ENCODE measurements at places on chromosomes 6 and 20.

DNA sequence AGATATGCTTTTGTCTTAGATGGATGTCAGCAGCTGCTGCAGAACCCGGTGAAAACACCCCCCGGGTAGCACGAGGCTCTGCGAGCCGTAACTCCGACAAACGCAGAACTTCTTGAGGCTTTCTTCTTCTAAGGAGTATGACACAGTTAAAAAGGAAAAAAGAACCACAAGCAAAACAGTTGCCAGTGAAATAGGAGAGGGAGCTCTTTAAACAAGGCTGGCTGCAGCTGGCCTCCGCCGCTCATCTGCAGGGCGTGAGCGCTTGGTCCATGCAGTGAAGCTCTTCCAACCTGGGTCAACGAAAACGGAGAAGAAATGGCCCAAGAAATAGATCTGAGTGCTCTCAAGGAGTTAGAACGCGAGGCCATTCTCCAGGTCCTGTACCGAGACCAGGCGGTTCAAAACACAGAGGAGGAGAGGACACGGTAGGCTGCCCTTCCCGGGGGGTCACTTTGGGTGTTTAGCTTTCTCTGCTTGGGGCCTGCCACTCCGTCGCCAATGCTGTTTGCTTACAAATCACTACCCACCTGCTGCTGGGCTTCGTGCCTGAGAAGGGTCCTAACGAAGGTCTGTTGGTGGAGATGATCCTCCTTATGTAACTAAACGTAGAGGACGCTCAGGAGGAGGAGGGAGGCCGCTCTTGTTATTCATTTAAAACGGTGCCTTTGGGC lies 13.2 kb downstream of the SYTL3 start:
- DNase-seq = no peak

- DNase-seq = no peak
Observed at GRCh38 chr20:49273696-49274277, 4.1 kb downstream of the ZNFX1 start.

- no peak for DNase-seq
Observed at GRCh38 chr20:1674990-1675780, 17.6 kb upstream of the SIRPG start.

DNA sequence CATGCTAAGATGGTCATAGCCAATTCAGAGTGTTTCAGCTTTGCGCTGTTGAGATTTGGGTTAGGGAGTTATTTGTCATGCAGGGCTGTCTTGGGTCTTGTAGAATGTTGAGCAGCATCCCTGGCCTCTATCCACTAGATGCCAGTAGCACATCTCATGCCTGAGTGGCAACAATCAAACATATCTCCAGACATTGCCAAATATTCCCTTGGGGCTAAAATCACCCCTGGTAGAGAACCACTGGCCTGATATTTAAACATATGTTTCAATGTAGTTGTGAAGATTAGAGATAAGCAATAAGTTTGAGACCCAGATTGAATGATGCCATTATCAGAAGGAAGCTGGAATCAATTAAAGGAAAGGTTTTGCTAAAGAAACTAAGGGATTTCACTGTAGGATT lies 463.3 kb downstream of the DOK5 start:
- DNase-seq = no peak

- no peak for DNase-seq
Observed at GRCh38 chr6:15364401-15365037, 118.7 kb downstream of the JARID2 start.

GRCh38 chr6:65468307-65468706 lies 238.7 kb downstream of the EYS start:
- DNase-seq = no peak

DNA sequence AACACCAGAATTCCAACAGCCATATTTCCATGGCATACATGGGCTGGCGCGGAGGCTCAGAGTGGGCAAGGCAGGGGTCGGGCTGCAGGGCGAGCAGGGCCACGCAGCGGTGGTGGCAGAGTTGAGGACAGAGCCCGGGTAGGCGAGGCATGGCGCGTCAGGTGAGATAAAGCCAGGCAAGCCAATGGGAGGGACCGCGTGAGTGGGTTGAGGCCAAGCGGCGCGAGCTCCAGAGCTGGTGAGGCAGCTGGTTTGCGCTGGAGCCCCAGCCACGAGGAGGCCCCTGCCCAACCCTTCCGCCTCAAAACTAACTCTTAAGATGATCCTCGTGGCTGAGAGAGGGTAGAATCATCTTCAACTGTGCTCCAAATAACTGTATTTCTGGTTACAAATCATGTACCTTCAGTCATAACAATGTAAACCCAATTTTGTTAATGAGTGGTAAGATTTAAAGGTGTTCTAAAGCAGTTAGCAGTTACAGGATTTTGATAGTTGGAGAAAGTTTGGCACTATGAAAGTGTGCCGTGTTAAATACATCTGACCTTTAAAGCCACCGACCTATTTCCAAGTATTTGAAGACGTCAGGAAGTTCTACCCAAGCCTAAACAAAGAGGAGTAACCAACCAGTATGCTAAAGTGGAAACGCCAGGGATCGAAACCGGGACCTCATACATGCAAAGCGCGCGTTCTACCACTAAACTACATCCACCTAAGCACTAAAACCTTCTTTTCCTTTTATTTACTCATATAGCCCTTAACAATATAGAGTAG lies 107.9 kb downstream of the GPX5 start:
- no peak for DNase-seq

DNA sequence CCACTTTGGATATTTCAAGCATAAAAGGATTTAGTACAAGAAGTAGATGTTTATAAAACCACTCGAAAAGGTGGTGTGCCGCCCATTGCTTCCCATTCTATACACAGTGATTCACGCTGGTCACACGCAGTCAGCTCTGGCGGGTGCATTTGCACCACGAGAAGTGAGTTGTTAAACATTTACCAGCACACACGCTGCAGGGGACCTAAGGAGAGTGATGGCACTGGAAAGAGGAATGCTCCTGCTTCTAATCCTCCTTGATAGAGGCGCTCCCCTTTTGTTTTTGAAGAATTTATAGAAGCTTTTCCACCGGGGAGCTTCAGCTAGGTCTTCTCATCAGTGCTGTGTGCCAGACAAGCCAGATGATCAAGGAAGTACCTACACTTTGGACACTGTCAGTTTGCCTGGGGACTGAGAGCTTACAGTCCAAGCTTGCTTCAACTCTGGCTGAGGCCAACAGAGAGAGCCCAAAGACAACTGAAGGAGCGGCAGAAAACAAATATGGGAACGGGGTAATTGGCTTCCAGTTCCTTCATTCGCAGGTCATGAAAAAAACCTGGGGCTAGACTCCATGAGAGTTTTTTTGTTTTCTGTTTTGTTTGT lies 31.2 kb downstream of the MUC22 start:
- no peak for DNase-seq

GRCh38 chr6:159074120-159074684 lies 29.4 kb upstream of the TAGAP start:
- DNase-seq = no peak

GRCh38 chr6:125732398-125732797 lies 17.0 kb upstream of the HEY2 start:
- DNase-seq = no peak

DNA sequence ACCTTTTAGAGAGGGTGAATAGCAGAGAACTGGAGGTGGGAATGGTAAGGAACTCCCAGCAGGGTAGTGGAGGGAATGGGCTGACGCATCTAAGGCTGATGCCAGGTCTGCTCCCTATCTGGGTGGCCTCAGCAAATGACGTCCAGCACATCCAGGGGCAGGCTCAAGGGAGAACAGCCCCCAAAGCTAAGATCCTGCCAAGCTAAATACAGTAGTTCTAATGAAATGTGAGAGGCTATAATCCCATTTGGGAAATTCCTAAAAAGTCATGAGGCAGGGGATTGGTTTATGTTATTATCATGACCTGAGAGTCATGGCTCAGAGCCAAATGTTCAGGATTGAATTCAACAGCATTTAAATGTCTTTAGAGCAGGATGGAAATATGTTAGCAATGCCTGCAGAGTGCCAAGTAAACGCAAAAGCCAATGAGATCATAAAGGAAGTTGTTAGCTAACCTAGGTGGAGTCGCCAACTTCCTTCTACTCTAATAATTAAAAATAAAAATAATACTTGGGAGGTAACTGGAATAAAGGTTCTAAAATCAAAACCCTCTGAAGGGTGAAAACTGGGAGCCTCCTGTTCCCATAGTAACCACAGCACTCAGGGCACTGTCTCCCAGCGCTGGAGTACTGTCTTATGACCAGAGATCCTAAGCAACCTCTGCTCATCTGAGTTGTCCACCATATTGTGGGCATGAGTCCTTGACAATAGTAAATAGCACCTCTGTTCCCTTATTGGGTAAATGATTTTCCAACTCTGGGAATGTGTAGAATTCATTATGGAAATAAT lies 34.8 kb downstream of the IYD start:
- no peak for DNase-seq

DNA sequence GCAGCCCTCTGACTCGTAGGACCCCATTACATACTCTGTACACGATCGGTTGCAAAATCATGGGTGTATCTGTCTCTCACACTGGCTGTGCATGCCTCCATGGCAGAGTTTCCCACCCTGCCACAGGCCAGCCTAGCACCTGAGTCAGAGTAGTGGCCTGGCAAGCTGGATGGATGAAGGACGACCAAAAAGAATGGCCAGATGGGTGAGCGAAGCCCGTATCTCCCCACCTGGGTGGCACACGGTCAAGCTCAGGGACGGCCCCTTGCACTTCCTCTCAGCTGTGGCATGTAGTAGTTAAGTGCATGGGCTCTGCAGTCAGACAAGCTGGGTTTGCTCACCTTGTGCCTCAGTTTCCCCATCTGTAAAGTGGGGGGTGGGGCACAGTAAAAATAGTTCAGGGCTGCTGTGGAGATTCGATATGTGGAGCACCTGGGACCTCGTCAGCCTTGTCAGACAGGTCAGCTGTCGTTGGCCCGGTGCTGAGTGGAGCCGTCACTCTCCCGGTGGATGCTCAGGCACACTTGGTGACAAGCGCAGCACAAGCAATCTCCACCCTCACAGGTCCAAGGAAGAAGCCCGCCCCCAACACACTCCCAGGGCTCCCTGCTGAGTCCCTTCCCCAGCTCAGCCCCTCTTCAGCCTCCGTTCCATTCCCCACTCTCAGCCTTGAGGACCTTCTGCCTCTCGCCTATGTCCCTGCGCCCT lies 12.6 kb downstream of the CPNE5 start:
- DNase-seq = no peak

- DNase-seq = no peak
Observed at GRCh38 chr20:48568520-48568919, 259.3 kb downstream of the PREX1 start.

- DNase-seq = no peak
Observed at GRCh38 chr6:134176264-134176975, 124.0 kb upstream of the SLC2A12 start.

DNA sequence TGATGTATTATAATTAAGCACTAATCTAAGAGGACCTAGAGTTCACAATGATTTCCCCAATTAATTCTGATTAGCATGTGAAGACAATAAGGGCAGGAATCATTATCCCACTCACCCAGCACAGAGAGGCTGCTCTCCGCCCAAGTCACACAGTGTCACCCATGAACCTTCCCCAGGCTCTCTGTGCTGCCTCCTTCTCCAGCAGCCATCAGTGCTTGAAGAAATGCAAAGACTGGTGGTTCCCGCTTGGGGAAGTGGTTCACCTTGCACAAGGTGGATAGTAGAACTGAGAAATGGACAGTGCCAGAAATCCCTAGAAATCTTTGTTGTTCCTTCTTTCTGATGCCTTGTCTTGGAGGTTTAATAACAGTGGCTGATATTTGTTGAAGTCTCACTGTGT lies 401.3 kb downstream of the QKI start:
- no peak for DNase-seq

- no peak for DNase-seq
Observed at GRCh38 chr6:159119791-159120190, 49.4 kb upstream of the FNDC1 start.

DNA sequence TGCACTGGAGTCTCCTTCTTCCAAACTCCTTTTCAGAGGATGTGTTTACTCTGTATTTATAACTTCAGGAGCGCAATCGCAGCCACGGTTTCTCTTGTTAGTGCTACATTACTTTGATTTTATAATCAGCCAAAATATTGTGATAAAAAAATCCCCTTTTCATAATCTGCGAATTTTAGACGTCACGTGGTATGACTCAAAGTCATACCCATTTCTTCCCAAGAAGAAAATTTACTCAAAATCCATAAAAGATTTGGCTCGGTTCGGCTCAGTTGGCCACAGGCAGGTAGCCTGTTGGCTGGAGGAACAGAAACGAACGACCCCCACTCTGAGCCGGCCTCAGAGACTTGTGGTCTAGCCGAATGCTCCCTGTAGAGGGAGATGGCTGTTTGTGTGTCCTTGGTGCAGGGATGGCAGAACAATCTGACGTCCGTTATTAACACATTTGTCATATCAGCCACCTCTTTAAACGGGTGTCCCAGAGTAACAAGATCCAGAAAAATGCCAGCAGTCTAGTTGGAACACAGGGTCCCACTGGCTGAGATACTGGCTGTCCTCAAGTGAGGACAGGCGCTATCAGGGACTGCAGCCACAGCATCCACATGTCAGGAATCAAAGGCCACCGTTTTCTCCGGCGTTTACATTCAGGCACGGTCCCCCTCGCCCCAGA lies 247.6 kb downstream of the DLL1 start:
- DNase-seq = no peak

DNA sequence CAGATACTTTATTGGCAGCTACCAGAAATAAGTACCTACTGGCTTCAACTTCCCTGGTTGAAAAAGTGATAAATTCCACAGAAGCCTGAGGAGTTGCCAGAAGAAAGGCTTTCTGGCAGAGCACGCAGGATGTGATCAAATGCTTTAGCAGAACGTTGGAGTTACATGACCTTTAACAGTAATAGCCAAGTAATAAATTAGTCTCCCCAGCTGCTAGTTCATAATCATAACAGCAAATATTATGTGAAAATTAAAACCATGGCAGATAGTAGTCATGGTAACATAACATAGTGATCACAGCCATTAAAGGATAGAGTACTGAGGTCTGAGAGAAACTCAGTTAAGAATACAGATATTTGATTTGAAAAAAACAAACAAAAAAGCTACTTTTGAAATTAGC lies 567.7 kb downstream of the ADGRB3 start:
- DNase-seq = no peak

DNA sequence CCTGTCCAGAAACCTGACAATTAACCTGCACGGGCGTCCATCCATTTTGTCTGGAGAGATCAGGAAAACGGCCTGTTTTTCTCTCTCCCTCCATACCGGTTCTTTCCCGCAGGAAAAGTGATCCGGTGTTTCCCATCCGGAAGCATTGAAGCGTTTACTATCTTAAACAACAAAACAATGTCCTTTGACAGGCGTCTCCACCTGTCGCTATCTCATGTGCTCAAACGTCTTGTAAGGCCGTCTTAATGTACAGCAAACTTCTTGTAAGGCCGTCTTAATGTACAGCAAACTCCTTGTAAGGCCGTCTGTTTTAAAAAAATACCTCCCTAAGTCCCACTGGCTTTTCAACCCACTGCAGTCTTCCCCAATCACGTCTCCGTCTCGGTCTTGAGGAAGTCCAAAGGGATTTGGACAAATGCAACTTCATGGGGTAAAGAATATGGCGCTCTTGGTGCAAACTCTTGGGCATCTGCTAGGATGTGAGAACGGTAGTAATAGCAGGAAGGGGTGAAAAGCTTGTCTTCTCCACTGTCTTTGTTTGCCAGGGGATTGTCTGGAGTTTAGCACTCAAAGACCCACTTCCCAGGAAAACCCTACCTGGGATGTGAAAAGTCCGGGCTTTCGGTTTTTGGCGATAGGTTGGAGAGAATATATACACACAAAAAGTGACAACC lies 29.9 kb upstream of the TRIM27 start:
- no peak for DNase-seq

GRCh38 chr20:57013741-57014140 lies 252.7 kb downstream of the BMP7 start:
- DNase-seq = no peak
